Brain microvascular endothelial cell (primary cell): ENCODE measurements at places on chromosomes 13 and 19.

DNA sequence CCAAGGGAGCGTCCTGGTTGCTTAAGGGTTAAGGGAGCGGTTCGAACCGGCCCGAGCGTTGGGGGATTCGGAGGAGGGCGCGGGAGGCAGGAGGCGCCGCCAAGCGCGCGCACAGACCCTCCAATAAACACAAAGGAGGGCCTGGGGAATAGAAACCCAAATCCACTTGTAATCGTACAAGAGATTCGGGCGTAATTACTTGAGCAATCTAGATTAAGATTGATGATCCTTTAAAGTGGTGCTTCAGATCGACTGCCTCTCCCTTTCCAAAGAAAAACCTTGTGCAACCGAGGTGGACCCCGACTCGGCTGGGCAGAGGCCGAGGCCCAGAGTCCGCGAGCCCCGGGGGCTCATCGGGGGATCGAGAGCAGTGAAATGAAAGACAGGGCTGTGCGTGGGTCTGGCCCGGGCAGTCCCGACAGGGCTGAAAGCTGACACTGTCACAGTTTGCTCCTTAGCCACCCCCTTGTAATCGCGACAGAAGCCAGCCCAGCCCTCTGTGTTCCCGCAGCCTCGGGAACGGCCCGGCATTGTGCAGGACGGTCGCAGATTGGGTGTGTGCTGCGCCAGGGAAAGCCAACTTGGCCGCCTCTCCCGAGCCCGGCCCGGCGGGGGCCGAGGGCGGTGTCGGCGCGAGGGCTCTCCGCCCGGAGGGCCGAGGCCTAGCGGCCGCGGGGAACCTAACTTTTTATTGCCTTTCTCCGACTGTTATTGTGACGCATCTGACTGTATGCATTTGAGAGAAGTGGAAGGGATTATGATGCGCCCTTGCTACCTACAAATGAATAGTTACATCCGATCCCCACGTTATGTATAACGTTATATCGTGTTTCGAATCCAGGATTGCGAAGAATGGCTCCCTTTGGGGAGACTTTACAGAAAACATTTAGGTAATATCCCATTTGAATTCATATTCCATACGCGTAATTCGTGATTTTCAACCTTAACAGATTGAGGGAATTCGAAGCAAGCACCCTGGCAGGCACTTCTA lies 5.5 kb downstream of the MAB21L1 start:
- peak; percentile 5 for DNase-seq

DNA sequence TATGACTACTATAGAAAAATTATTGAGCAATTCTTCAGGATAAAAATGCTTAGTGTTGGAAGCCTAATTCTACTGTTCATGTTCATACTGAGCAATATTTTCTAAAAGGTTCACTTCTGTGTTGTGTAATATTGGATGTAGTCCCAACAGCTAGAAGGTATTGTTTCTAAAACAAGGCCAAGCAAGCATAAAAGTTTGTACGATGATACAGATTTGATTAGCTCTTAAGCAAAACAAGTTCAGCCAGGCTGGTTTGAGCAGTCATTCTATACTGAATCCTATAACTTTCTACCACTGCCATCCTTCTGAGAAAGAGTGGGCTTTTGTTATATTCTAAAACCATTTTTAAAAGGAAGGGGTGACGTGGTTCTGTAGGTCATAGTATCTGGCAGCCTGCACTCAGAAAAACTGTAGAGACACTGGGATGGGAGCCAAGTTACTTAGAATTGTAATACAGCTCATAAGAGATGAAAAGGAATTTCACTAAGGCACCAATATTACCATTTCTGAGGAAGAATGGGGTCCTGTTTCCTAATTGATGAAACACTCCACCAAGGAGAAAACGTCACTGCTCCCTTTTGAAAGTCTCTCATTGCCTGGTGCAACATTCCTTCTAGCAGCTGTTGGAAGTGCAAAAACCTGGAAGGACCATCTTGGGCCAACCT lies 275.0 kb upstream of the DACH1 start:
- DNase-seq: peak; percentile 74

DNA sequence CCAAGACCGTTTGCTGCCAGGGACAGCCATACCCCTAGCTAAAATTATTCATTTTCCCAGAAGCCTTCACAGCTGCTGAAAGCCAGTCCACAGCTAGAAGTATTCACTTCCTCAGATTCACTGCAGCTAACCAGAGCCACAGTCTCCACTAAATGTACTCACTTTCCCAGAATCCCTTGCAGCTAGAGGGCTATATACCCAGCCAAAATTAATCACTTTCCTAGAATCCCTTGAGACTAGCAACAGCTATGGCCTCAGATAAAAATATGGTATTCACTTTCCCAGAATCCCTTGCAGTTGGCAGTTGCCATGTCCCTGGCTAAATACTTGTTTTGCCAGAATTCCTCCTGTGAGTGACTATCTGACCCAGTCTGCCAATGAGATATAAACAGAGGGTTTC lies 13.8 kb upstream of the MEIS3 start:
- no peak for DNase-seq

DNA sequence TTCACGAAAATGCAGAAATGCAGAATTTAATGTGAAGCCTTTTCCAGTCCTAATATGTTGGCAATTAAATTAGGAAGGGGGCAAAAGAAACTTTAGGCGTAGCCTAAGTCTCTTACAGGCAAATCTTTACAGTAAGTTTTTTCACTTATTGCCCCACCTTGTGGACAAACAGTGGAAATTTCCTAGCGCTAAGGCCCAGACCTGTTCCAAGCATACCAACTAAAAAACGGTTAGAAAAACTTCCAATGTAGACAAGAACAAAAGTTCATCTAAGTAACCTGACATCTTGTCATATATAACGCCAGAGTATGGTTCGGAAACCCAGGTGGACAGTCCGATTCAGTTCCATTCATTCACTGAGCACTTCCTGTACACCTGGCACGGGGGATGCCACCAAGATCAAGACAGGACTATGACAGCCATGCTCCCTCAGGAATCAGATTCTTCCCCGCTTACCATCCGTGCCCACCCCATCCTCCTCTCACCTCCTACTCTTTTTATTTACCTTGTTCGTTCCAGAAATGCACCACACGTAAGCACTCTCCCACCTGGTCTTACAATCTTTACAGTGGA lies 4.9 kb downstream of the ZAR1L start:
- DNase-seq: peak; percentile 43

- no peak for DNase-seq
These were observed 384.7 kb downstream of the PCDH9 start for GRCh38 chr13:66845393-66845792.

- no peak for DNase-seq
These were observed 24.6 kb downstream of the CYP4F22 start for GRCh38 chr19:15532779-15533521.

- DNase-seq: no peak
These were observed 237.5 kb downstream of the COG6 start for GRCh38 chr13:39892721-39893685.

- DNase-seq: no peak
These were observed 1.1 kb downstream of the SOX1 start for GRCh38 chr13:112067871-112068539.

DNA sequence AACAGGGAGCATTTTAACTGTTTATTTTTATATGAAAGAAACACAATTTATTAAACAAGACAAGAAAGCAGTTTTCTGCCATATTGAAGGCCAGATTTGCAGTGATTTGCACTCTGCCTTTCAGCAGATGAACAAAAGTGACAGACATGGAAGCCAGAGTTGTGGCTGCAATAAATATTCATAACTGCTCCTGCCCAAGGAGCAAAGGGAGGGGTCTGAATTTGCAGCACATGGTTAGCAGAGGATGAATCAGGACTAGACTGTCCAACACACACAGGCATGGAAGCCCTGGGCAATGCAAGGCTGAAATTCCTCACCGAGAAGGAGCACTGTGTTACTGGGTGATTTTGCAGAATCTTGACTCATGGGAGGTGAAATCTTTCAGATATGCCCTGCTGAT lies 418.2 kb downstream of the DCT start:
- peak; percentile 54 for DNase-seq

- no peak for DNase-seq
These were observed 24.1 kb downstream of the DCAF15 start for GRCh38 chr19:13976446-13976845.

GRCh38 chr19:53977429-53977990 lies 13.9 kb upstream of the CACNG6 start:
- peak; percentile 85 for DNase-seq

DNA sequence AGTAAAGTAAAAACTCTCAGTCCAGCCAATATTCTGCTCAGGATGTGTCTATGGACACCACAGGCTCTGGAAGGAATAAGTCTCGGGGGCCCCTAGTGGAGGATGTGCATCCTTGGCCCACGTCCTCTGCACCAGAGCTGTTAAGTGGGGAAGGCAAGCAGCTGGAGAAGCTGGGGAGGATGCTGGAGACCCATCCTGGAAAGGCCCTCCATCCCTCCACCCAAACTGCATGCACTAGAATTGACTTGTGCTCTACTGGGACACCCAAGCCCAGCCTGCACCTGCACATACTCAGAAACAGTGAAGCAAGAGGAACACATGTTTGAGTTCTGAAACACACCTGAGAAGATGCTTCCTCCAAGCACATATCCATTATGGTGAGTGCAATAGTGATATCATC lies 307.8 kb downstream of the TSHZ3 start:
- no peak for DNase-seq

DNA sequence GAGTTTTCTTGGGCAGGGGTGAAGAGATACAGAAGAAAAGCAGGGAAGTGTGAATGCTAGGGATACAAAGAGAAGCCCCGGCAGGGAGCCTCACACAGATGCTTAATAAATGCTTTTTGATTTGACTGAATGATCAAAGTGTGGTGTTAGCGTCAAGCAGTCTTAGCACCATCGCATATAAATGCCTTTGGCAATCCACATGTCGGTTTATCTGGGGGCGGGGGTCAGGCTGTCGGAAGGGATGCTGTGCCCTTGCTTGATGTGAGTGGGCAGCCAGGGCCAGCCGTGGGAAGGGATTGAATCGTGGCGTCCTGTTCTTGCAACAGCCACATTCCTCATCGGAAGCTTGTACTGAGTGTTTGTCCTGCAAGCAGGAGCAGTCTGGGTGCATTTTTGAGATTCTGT lies 173.1 kb downstream of the LACC1 start:
- DNase-seq: peak; percentile 79

DNA sequence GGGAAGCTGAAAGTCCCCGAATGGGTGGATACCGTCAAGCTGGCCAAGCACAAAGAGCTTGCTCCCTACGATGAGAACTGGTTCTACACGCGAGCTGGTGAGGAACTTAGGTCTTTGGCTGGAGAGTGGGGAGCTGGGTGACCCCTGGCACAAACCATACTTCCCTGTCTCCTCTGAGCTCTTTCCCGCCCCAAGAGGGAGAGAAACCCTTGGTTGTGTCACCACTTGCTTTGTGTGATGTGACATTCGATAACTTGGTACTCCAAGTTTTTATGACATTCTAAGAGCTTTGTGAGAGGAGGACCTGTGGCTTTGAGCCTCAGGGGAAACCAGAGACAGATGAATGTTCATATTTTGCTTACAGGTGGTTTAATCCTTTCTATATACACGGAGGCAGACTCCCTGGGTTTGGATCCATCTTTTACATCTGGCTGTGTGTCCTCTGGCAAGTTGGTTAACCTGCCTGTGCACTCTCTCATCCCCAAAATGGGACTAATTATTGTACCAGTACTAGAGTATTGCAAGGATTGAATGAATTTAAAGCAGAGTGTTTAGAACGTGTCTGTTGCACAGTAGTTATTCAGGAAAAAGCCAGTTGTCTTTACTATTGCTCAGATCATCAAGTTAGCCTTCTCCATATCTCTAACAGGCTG lies 1.2 kb downstream of the RPS19 start:
- no peak for DNase-seq

- peak; percentile 62 for DNase-seq
These were observed 47.3 kb downstream of the MPHOSPH8 start for GRCh38 chr13:19680751-19681150.

DNA sequence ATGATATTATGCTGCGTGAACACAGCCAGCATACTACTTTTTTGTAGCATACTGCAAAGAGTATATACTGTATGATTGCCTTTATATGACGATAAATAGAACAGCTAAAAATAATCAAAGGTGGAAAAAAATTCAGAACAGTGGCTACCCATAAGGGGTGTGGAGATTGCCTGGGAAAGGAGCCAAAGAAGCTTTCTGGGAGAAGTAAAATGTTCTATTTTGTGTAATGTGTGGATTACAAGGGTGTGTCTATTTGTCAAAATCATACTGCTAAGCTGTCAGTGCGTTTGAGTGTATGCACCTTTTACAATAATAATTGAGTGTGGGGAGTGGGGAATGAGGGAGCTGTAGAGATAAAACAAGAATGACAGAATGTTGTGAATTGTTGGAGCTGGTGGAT lies 45.2 kb upstream of the MTIF3 start:
- DNase-seq: no peak

GRCh38 chr13:99626461-99627082 lies 125.3 kb downstream of the TM9SF2 start:
- peak; percentile 72 for DNase-seq

DNA sequence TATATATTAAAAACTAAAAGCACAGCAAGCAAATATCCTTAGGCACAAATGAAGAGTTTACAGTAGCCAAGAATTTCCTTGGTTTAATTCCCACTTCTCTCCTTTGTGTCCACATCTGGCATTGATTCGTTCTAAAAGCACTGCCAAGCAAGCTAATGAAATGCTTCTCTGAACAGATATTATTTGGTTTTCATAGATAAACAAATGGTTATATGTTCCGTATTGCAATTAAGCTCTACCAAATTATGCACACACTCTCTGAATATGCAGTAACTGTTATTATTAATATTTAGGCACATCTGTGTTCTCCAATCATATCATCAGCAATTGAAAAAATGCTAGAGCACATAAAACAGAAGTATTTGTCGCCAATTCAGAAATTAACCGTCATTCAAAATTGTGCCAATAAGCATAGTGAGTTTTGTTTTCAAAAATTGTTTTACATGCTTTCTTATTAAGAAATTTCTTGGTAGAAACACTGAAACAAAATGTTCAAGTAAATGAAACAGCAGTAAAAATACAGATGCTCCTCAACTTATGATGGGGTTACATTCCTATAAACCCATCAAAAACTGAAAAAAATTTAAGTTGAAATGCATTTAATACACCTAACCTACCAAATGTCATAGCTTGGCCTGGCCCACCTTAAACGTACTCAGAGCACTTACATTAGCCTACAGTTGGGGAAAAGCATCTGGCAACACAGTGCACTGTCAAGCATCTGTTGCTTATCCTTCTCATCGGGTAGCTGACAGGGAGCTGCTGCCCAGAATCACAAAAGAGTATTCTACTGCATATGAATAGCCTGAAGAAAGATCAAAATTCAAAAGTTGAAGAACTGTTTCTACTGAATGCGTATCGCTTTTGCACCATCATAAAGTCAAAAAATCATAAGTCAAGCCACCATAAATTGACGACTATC lies 2134.7 kb downstream of the PCDH9 start:
- no peak for DNase-seq

DNA sequence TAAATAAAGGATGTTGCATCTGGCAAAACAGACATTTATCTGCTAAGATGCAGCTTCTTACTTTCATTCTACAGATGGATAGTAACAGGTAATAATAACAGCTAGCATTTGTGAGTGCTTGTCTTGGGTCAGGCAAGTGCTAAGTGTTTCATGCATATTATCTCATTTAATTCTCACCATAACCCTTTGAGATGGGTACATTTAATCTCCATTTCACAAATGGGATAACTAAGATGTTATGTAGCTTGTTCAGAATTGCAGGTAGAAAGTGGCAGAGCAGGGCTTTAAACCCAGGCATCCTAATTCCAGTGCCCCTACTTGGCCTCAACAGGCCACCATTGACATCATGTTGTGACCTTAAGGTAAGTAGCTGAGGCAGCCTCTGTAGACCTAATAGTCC lies 69.8 kb downstream of the LMO7 start:
- DNase-seq: no peak

GRCh38 chr19:34596989-34597388 lies 80.0 kb downstream of the SCGB2B2 start:
- DNase-seq: no peak
